ENCODE measurements at places on chromosomes 7 and 10. TPM values are rescaled to one million over a fixed set of nuclear protein-coding genes. Genes with fewer than 3 reads are reported as not detected.

DNA sequence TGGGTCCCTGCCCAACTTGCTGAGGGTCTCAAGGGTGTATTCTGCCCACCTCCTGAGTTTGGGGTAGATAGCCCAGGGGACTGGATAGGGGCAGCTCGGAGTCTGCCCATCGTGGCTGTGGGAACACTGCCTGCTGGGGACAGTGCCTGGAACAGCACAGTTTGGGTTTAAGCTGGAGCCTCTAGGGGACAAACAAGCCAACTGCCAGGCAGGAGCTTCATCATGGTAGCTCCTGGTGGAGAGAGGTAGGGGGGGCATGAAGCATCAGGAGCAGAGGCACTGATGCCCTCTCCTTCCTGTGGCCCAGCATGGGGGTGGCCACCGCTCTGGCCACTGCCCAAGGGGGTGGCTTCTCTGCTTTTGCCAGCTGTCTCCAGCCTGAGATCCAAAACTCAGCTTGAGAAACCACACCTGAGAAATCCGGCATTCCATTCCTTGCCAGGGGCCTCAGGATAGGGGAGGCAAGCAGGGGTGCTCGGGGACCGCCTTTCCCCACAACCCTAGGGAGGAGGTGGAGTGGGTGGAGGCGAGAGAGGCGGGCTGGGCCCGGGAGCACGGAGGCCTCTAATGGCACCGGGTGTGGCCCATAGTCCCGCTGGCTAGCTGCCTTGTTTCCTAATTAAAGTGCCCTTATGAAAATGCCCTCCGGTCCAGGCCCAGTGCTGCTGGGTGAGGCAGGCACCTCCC, 47.6 kb downstream of the UNC5B start:
- DNase-seq, result no peak

DNA sequence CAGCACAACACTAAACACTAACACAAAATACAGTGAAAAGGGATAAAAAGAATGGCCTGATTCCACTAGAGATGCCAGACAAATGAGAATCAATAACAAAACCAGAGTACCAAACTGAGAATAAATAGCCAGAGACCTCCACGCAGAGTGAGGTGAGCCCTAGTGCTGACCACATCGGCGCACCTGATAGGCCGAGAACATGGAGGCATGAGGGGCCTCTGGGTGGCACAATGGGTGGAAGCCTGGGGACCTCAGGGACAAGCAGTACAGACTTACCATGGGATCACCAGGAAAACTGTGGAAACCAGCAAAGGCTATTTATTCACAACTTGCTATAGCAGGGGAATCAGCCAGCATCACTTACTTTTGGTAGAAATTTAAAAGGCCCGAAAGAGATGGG, 1.8 kb upstream of the CSGALNACT2 start:
- DNase-seq, result peak; percentile 19

- no peak for DNase-seq
Observed at GRCh38 chr7:45985902-45986301, 64.8 kb upstream of the IGFBP3 start.

DNA sequence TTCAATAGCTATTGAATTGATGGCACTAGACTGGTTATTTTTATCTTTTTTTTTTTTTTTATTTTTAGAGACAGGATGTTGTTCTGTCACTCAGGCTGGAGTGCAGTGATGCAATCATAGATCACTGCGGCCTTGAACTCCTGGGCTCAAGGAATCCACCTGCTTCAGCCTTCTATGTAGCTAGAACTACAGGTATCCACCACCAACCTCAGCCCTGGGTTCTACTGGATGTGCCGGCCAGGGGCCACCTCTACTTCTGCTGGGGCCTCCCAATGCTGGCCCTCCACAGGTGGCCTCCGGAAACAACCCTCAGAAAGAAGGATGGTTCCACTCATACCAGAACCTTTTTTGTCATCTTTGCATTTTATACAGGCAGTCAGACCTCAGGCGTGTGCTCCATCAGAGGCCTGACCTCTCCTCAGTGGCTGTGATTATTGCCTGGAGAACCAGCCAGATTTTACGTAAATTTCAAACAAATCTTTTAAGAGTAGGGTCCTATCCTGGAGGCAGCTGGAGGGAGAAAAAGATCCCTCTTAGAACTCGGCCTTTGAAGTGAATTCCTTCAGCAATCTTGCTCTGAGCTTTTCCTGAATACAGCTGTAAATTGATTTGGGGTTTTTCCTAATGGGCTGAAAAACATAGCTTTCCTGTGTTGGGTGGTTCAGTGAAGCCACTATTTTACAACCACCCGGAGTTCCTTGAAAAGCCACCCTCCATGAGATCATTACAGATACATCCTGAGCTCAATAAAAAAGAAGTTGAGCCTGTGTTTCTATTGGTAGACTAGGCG, 110.0 kb downstream of the SPAG6 start:
- DNase-seq, result no peak

- DNase-seq, result no peak
Observed at GRCh38 chr10:125482108-125482507, 200.9 kb downstream of the TEX36 start.

Gene GATAD1
- 42.2 TPM for total RNA-seq

DNA sequence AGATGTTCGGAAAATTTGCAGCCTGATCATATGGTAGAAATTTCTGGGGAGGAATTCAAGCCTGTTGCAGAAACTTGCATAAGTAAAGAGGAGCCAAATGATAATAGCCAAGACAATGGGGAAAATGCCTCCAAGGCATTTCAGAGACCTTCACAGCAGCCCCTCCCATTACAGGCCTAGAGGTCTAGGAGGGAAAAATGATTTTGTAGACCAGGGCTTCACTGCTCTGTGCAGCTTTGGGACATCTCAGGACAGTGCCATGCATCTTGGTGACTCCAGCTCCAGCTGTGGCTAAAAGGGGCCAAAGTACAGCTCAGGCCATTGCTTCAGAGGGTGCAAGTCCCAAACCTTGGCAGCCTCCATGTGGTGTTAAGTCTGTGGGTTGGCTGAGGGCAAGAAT, 50.6 kb upstream of the CYP2C18 start:
- DNase-seq, result no peak

GRCh38 chr10:13718820-13719219, 132.1 kb downstream of the PRPF18 start:
- no peak for DNase-seq

DNA sequence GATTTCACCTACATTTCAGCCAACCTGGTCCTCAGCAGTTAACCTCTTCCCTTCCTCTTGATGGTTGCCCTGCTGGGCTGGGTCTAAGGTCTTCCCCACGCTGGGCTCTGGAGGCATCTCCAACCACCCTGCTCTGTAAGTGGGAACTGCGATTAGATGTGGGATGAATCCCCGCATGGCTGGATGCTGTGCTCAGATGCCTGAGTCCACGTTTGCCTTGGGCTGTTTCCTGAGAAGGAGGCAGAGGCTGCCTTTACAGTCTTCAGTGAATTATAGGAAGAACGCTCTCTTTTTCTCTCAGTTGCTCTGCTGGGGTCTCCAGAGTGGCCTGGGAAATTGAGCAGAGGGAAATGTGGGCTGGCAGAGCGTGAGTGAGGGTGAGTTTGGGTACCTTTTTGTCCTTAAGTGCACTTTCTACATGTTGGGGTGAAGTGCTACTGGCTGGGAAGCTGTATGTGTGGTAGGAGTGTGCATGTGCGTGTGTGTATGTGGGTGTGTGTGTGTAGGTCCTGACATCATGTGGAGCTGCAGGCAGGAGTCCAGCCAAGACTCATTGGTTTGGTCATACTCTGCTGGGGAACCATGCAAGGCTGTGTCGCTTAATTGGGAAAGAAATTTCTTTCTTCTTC, 1.5 kb downstream of the GIMAP8 start:
- no peak for DNase-seq

Gene MMD2
- not detected for total RNA-seq

DNA sequence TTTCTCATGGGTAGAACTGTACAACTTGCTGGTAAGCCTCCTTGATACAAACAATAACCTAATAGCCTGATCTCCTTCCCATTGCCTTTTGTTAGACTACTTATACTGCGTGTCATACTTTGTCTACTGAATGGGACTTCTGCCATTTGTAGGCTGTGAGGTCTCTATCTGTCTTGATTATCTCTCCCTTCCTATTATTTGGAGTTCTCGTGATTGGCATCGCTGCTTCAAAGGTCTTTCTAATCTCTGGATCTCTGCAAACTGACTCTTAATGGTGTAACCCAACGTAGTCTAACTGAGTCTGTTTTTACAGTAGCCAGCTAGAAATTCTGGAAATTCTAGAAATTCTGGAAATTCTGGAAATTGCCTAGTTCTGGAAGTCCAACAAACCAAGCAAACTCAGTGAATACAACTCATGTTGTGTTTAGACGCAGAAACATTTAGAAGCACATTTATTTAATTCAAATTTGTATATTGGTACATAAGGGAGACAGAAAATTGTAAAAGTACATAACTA, 29.8 kb downstream of the PHYHIPL start:
- no peak for DNase-seq

Gene CYP3A5
- total RNA-seq, result not detected

- DNase-seq, result no peak
Observed at GRCh38 chr7:115249080-115249479, 327.2 kb downstream of the MDFIC start.

Gene HOXA2
- total RNA-seq, result not detected

DNA sequence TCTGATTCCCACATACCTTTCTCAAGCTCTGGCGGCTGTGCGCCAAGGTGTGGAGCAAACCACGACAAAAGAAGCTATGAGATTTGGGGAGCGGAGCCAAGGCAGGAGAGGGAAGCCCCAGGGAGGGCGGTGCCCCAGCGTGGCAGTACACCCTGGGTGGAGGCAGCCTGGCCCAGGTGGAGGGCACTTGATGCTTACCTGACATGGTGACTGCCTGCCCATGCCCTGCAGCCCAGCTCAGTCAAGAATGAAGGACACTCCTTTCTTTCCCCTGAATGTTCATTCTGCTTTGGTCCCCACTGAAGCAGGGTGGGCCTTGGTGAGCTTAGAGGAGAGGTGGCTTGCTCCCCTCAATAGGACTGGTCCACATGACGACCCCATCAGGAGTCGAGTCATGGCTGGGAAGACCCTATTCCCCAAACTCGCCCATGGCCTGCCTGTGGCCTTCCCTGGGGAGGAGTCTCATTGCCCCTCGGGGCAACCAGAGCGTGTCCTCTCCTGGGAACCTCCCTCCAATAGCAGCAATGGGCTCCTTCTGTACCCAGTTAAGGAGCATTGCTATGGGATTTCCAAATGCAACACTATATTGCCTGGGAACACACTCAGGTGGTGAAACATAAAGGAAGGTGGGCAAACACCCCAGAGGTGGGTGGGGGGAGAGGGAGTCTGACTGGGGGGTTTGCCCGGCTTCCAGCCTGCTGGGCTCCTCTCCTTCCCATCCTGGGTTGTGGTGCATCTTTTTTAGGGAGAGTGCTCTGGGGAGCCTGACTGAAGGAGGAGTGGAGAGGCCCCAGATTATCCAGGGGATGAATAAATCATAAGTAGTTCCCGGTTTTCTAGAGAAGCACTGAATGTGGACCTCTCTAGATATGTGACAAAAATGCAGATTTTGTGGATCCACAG, 22.7 kb downstream of the RAMP3 start:
- DNase-seq, result peak; percentile 75

Gene VPS37D
- 5.0 TPM for total RNA-seq

Gene RNF148
- not detected for total RNA-seq

- DNase-seq, result no peak
Observed at GRCh38 chr7:134724606-134725005, 54.8 kb upstream of the CALD1 start.

Gene TBC1D12
- total RNA-seq, result 19.4 TPM

DNA sequence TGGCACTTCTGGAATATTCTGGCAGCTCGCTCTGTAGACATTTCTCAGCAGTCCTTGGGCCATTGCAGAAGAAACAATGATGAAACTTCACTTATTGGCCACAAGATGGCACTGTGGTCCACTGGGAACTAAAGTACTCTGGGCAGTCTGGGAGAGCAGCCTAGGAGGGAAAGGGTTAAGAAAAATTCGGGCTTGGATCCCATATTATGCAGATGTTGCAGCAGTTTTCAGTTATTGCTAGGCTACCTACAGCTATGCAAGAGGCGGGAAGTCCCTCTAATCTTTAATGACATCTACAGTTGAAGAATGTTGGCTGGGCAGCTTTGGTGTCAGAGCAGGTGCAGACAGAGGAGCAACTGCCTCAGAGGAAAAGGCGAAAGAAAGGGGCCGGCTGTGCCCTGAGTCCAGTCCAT, 201.7 kb upstream of the PRSS58 start:
- peak; percentile 69 for DNase-seq

DNA sequence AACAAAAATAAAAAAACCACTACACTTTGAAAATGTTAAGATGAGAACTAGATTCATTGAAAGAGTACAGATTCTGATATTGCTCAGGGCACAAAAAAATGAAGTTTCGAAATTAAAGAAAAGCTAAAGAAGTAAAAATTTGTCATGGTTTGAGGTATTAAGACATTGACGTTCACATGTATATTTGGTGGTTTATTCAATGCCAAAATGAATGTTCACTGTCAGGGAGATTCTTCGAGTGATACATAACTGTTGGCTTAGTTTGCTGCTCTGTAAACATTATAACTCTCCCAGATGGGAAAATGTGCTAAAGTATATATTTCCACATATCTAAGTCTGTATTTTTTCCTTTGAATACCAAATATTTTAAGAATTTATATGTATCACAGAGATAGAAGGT, 345.0 kb downstream of the SEMA3D start:
- DNase-seq, result no peak

GRCh38 chr10:374354-374753, 239.1 kb downstream of the ZMYND11 start:
- no peak for DNase-seq

Gene C10orf90
- total RNA-seq, result not detected

DNA sequence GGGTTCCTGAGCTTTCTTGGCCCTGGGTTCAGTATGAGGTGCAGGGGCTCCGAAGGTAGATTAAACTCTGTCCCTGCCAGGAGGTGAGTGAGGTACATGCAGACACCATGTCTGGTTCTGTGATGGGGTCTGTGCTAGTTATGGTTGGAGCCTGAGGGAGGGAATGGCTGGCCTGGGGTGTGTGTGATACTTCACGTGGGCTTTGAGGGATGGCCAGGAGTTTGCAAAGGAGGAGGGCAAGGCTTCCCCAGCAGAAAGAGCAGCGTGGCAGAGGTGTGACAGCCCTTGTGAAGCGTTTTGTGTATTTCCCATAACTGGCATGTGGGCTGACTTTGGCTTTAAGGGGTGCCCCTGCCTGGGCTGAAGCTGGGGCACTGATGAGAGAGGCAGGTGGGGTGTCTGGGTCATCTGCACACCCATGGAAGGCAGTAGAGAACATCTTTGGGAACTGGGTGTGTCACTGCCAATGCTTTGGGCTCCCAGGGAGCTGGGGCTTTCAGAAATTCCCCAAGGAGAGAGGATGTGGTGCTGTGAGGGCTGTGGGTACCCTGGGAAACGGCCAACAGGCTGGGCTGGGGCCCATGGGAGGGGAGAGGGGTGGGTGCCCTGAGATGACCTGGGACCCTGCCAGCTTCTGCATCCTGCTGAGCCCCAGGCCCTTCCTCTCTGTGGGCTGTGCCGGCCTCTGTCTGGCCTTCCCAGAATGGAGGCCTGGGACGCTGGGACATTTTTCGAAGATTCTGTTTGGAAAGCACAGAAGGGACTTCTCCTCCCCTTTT, 4.6 kb downstream of the PALD1 start:
- no peak for DNase-seq

DNA sequence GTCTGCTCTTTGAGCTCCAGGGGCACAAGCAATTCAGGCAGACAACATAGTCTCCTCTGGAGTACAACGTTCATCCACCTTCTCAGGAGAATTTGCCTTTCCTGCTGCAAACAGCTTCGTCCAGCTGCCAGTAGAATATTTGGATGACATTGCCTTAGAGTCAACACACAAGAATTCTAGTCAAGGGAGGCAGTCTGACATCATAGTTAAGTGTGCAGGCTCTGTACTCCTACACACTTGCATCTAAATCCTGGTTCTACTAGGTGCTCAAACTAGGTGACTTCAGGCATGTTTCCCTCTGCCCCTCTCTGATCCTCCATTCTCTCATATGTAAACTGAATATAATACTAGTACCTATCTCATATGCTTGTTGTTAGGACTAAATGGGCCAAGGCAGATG, 314.8 kb downstream of the HPSE2 start:
- DNase-seq, result no peak

Measured in osteocyte (in vitro differentiated cells).